ENCODE measurements at places on chromosomes 3 and 15.

- DNase-seq: no peak
Measured at GRCh38 chr3:10857235-10857634, 41.2 kb downstream of the SLC6A11 start.

DNA sequence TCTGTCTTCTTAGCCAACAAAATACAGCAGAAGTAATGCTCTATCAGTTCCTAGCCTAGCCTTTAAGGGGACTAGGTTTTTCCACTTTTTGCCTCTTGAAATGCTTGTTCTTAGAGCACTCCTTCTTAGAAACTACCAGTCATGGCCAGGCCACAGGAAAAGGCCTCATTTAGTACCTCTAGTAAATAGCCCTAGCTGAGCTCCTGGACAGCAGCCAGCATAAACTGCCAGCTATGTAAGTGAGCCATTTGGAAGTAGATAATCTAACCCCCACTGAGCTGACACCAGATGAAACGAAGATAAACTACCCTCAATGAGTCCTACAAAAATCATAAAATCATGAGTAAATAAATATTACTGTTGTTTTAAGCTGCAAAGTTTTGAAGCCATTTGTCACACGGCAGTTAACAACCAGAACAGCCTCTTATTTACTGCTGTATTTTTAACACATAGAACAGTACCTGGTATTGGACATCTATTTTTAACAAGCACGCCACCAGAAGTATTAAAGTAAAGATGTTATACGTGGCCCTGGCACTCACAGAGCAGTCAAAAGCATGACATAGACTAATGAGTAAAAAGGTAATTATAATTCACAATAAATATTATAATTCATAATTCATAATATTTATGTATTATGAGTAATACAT is 12.0 kb downstream of the TBC1D5 start:
- no peak for DNase-seq

DNA sequence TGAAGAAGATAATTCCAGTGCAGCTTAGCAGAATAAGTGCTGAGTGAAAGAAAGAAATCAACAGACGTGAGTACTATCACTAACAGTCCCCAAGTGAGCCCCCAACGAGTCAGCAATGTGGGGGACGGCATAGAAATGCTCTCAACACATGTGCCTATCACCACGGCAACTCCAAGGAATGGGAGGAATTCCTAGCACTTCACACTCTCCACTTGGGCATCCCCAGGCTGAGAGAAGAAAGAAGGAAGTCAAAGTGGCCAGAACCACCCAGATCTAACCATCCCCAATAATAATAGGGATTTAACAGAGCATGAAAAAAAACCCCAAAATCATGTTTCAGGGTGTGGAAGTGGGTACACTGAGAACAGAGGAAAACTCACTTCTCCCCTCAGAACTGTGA is 29.3 kb upstream of the CPNE4 start:
- DNase-seq: no peak

DNA sequence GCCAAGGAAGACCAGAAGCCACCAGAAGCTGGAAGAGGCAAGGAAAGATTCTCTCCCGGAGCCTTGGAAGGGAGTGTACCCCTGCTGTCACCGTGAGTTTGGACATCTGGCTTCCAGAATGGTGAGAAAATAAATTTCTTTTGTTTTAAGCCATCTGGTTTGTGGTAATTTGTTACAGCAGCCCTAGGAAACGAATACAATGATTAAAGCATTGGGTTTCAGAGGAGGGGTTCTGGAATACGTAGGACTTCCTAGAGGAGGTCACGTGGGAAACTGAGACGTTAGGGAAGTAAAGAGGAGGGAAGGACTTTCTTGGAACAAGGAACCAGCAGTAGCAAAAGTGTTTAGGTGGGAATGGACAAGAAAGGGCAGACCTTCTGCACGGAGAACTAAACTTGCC is 377.7 kb downstream of the IL20RB start:
- DNase-seq: no peak

DNA sequence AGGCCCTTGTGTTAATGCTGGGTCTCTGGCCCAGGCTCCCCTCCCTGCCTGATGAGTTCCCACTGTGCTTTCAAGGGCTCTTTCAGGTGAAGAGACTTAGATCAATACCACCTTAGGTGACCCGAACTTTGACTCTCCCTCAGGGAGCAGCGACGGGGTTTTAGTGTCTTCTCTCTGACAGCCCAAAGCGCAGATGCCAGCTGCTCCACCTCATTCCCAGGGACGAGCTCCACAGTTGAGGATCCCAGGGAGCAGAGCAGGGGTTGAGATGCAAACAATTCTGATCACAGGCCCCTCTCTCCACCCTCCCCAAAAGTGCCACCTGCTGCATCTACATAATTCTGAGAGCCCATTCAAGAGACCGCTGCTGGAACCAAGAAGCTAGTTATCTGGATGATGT is 265.1 kb downstream of the TJP1 start:
- DNase-seq: no peak

DNA sequence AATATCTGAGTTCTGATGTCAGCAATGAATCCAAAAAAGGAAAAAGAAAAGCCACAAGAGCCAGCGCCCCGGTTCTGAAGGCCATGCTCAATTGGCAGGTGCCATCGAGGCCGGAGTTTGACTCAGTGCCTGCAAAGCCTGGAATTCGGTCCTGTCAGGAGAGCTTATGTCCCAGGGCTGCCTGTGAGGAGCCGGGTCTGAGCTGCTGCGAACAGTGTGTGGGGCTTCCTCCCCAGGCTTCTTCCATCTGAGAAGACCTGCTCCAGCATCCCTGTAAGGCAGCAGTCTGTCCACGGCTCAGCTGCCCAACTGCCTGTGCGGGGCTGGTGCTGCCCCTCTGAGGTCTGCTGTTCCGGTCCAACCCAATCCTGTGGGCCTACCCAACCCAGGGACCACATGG is 46.1 kb downstream of the ROPN1B start:
- no peak for DNase-seq

GRCh38 chr15:97759363-97759762 is 201.1 kb upstream of the ARRDC4 start:
- no peak for DNase-seq

- DNase-seq: no peak
Measured at GRCh38 chr3:71055257-71056001, 528.1 kb downstream of the FOXP1 start.

DNA sequence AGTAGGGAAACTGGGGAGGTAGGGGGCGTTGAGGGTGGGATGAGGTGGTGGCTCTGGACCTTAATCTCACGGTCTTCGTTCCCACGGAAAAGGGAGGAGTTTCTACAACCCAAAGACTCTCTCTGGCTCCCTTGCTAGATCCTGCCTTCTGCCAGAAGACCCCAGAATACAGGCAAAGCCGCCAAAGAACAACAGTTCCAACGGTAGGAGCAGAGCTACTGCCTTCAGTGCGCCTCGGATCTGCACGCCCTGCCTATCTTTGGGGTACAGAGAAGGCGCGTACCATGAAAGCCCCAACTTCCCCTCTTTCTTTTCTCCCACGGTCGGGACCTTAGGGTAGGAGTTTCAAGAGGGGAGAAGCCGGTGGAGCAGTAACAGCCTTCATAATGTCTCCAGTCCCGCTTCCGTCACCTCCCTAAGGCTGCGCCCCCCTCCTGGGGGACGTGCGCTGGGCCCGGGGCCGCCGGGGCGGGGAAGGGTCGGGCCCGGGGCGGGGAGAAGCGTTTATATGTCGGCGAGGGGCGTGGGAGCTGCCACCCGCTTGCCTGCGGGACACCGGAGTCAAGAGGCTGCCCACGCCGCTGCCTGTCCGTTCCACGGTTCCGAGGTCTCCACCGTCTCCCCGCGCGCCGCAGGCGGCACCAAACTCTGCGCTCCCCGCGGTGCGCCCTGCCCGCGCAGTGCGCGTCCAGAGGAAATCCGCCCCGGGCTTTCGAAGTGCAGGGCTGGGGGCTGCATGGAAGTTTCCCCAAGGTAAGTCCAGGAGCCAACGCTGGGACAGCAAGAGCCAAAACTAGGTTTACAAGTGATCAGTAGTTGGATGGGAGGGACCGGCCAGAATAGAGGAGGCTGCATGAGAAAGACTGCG is at the start of gene COL6A6:
COL6A6 (plus strand) TSS at position 533 of the 868 bp plus-strand sequence. CDS start 43,188 bp downstream, outside the sequence.
- DNase-seq: no peak

- DNase-seq: no peak
Measured at GRCh38 chr3:124076235-124076634, 84.3 kb upstream of the ROPN1 start.

- DNase-seq: no peak
Measured at GRCh38 chr3:37031096-37031682, 37.9 kb downstream of the MLH1 start.

DNA sequence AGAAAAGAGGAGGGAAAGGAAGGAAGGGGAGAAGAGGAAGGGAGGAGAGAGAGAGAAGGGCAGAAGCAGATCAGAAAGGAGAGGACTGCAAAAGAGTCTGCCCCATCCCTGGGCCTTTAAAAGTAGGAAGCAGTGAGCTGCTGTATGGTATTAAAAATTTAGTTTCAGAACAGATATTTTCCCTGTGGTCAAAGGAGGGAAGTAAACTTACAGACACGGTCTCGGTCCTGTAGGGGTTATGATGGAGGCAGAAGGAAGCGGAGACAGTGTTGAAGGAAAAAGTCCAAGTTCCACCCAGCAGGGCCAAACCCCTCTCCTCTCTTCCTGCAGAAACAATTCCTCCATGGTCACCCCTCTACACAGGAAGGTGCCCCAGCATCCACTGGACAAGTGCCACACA is 122.0 kb upstream of the PROK2 start:
- no peak for DNase-seq

GRCh38 chr3:71692139-71692538 is 33.1 kb downstream of the EIF4E3 start:
- no peak for DNase-seq

- DNase-seq: no peak
Measured at GRCh38 chr15:34855893-34856292, 60.5 kb upstream of the ACTC1 start.

DNA sequence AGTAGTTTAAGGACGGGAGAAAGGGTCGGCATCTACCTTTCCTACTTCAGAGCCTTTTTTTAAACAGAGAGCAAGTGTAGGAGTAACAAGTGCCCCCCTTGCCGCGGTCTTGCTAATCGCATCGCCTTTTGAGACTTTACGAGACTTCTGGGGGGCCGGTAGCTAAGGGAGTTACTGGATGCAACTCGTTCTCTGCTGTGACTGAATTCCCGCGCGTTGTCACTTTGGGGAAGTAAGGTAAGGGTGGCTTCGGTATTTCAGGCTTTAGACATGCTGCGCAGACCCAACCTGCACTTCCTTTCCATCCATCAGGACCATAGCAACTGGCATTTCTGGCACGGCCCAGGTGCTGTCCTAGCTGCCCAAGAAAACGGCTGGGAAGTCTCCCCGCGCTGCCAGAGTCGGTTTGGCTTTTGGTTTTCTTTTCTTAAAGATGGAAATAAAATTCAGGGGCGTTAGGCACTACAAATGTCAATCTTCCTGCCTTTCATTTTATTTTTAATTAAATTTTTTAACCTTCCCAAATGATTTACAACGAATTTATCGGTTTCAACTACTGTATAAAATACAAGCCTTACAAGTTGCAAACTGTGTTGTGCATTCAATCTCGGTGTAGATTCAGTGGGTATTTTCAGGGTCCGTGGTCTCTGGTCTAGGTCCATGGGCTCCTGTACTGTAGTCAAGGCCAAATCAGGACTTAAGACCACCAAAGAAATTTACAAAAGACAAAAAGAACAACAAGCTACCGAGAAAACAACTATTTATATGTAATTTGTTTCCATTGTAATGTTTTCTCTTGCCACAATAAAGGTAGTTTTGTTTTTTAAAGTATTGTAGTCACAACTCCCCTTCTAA is 3.5 kb downstream of the MECOM start:
- DNase-seq: no peak

- DNase-seq: no peak
Measured at GRCh38 chr15:22839046-22839695, 705 bp downstream of the NIPA2 start.

DNA sequence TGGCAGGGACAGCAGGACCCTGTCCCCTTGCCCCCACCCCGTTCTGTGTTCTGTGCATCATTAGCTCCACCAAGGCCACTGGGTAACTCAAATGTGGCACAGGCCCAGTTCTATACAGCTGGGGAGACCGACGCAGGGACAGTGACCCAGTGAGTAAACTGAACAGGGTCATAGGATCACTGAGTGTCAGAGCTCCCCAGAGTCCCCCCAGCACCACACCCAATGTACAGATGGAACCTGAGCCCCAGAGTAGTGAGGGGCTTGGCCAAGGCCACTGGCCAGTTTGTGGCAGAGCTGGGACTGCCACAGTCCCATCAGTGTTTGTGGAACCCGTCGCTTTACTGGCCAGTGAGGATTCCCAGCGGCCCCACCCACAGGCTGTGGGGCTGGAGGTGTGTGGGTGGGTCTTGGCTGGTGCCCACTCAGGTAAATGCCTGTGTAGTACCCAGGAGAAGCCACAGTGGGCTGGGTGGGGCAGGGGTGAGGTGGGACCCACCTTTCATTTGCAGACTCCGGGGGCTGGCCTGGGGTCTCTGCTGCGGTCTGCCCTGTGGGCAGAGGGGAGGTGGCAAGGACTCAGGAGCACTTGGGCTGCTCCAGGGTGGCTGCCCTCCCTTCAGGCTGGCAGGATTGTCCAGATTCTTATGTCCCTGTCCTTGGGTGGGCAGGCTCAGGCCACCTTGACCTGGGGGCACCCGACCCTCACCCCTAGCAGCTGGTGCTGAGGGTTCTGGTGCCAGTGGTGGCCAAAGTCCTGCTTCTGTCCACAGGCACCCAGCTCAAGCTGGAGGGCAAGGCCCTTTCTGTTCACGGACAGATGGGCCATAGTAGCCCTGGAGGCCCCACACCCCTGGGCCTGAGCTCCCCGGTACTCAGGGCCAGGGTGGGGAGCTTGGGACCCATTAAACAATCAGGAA is 11.6 kb upstream of the CLK3 start:
- DNase-seq: no peak

DNA sequence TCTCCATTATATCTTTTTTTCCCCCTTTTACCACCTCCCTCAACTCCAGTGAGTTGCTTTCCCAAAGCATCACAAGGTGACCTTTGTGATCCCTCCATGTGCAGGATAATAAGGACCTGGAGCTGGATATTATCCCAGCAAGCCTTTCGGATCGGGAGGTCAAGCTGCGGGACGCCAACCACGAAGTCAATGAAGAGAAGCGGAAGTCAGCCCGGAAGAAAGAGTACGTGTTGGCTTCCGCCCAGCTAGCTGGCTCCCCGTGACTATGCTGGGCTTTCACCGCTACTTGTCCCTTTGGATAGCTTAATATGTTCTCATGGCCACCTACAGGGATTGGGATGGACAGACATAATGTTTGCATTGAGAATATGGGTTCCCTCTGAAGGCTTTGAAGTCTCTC is 273.7 kb upstream of the UMPS start:
- no peak for DNase-seq

DNA sequence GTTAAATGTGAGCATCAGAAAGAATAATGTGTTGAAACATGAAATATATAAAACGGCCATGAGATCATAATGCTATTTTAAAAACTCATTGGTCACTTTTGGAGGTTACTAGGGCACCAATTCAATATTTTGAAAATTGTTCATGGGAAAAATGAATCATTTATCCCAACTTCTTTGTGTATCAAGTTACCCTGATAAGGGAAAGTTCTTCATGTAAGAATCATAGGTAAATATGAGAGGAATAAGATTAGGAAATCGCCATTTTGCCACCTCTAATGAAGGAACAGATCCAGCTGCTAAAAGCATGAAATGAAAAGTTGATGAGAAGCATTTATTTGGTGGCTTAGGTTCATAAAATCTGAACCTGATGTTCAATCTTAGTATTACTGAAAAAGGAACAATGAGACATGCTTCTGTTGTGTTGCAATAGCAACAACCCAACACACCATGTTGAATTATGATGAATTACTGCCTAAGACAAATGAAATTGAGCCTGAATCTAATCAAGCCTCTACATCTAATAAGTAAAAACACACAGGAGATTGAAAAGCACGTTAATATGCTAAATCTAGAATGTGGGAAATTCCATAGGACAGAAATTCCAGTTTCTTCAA is 32.5 kb downstream of the ABHD5 start:
- no peak for DNase-seq

- DNase-seq: no peak
Measured at GRCh38 chr3:20245781-20246180, 59.8 kb upstream of the SGO1 start.

Measured in stimulated activated CD8-positive, alpha-beta memory T cell treated with anti-CD3 and anti-CD28 coated beads, Interleukin-4, amount 100 ng/mL, for 1 hour (primary cell).